ENCODE measurements at places on chromosomes 4 and X.
A peak's percentile ranks its signal among the peaks of the same experiment; 100 is the strongest.

- no peak for DNase-seq
Observed at GRCh38 chr4:38670939-38671591, 7.1 kb downstream of the KLF3 start.

- DNase-seq, result no peak
Observed at GRCh38 chr4:118770741-118771187, 65.2 kb downstream of the SEC24D start.

GRCh38 chr4:187865914-187866313 is 129.7 kb upstream of the ZFP42 start:
- no peak for DNase-seq

DNA sequence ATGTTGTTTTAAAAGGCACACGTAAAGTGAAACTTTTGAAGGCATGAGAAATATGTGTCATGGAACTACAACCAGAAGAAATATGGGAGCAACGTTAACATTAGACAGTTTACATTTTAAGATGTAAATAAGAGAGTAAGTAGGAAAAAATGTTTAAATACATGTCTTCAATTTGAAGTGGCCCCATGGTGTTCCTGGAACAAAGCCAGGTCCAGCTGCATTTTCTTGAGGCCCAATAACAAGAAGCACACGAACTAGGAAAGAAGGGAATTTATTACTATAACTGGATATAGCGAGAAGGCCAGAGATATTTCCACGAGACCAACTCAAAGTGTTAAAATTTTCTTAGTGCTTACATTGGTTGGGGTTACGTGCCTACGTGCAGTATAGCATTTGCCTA is 458.1 kb downstream of the KCTD8 start:
- DNase-seq, result no peak

DNA sequence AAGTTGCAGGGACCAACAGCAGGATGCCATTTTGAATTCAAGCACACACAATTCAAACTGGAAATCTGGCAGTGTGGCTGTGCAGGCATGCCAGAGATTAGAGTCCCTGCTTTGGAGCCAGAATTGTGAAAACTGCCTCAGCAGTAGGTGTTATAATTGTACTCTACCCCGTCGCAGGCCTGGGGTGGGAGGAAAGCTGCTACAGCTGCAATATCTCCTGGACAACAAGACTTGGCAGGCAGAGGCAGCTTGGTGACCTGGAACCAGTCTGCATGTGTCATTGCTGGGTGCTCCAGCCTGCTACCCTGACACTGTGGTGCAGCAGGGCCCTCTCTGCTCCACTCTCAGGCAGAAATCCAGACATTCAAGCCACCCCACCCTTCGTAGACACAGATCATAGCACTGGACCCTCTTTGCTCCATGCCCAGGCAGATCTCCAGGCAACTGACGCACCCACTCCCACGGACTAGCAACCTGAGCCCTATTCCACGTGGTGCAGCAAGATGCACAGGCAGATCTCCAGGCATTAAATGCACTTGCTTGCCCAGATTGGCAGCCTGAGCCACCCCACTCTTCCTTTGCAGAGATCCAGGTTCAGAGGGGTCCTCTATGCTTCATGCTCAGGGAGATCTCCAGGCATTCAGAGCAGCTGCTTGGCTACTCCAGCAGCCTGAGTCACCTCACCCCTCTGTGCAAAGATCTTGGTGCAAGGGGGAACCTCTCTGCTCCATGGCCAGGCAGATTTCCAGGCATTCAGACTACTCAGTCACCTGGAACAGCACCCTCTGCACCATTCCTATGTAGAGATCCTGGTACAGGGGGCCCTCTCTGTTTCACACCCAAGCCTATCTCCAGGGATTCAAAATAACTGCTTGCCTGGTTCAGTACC is 140.5 kb downstream of the LRBA start:
- no peak for DNase-seq

DNA sequence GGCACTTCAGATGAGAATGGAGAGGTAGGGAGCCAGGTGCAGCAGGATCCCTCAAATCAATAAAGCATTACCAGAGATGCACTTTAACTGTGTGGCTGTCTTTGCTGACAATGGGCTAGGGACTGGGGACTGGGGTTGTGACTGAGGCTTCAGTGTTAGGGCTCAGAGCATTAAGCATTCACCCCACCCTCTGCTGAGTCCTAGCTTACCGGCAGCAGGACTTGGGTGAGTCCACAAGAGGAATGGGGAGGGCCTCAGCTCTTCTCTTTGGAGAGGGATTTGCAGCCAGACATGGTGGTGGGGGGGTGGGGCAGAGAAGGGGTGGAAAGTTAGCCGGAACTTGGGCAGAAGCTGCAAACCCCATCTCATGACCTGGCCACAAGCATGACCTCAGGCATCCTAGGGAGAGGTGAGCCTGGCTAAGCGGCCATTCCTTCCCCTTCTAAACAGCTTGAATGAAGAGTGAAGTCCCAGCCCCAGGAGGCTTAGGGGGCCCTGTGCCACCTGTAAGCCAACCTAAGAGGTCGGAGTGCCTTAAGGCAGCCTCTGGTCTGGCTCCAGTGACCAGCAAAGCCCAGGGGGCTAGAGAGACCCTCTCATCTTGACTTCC is 78.4 kb downstream of the STARD8 start:
- no peak for DNase-seq

GRCh38 chrX:13428053-13428786 is 108.4 kb upstream of the ATXN3L start:
- peak; percentile 41 for DNase-seq

DNA sequence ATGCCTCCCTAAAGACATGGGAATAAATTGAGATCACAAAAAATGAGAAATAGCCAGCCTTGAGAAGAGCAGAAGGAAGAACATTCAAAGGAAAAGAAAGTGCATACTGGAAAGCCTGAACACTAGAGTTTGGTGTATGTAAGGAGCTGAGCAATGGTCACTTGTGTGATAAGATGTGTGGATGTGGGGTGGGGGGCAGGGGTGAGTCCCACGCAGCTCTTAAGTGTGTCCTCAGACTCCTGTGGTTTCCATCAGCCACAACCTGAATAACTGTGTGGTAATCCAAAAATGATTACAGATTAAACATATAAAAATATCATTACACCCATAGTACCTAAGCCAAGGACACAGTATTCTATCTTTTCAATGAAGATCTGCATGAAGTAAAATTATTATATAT is 59.9 kb downstream of the ELOVL6 start:
- DNase-seq, result no peak

- no peak for DNase-seq
Observed at GRCh38 chrX:85963736-85964135, 83.6 kb downstream of the CHM start.

DNA sequence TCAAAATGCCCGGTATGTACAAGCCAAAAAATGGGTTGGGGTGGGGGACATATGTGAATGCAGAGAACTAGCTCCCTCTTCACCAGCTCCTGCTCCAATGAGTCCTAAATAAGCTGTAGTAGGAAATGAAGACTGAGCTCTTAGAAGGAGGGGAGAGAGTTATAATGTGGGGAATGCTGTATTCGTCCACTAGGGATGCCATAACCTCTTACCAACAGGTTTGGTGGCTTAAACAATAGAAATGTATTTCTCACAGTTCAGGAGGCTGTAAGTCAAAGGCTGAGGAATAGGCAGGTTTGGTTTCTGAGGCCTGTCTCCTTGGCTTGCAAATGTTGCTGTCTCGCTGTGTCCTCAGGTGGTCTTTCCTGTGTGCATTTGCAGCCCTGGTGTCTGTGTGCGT is 4.4 kb upstream of the INPP4B start:
- DNase-seq, result no peak

DNA sequence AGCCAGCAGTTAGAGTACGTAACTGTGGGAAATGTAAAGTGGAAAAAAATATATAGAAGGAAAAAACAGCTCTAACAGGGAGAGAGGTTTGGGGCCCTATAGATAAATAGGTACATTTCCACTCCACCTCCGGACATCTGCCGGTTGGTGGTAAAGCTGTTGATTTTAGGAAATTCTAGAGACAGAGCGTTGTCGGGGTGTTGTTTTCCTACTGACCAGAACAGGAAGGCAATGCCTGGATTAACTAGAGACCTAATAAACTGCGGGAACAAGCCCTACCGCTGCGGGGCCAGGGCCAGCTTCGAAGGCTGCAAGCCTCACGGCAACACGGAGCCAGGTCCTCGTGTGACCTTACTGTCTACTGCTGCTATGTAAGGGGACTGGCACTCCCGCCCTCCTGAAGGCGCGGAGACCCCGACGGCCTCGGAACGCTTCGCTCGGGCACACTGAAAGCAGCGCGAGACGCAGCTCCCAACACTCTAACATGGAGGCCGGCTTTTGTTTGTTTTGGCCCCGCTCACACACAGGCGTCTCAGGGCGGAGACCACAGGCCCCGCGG is 702 bp upstream of the CDKN2AIP start:
- no peak for DNase-seq

GRCh38 chrX:100204534-100204933 is 205.5 kb downstream of the PCDH19 start:
- no peak for DNase-seq

DNA sequence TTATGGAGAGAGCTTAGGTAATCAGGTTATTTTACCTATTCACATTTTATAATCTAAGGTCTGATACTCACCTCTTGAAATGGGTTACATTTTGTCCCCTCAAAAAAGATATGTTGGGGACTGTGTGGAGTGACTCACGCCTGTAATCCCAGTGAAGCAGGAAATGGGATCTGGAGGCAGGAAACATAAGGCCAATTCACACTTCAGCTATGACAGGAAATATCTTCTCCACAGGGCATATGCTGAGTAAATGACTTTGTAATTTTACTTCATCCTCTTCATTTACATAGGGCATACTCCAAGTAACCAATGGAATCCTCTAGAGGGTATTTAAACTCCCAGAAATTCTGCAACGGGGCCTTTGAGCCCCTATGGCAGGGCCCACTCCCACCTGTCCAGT is 54.8 kb upstream of the ZMAT1 start:
- DNase-seq, result no peak

- no peak for DNase-seq
Observed at GRCh38 chrX:21745756-21746155, 12.2 kb downstream of the SMPX start.

Data from GOT3 (cell line).